CD8-positive, alpha-beta T cell (primary cell): ENCODE measurements at places on chromosomes 1 and 21.

DNA sequence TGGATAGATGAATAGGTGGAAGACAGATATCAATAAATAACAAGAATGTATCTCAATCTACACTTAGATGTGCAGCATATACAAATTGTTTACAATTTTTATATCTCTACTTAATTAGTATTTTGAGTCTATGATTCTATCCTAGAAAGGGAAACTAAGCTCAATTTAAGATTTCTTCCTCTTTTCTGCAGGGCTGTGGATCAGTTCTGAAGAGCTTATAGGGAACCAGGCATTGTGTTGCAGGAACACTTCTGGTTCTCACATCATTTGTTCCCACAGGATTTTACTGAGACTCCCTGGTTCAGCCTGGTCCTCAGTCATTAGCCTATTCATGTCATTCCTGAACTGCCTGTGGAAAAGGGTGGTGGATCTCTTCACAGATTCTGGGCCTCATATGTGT, 105.8 kb downstream of the TNFSF18 start:
- no peak for DNase-seq

GRCh38 chr1:203038217-203038741, 12.0 kb downstream of the PPFIA4 start:
- DNase-seq: no peak

GRCh38 chr1:212035835-212036605, 472 bp downstream of the DTL start:
- no peak for DNase-seq

GRCh38 chr1:221439008-221439746, 302.7 kb downstream of the DUSP10 start:
- DNase-seq: peak; percentile 61

GRCh38 chr1:155181371-155182051, 7.9 kb downstream of the TRIM46 start:
- DNase-seq: no peak

- no peak for DNase-seq
These were observed 819.3 kb downstream of the BRINP3 start for GRCh38 chr1:189658381-189658780.

DNA sequence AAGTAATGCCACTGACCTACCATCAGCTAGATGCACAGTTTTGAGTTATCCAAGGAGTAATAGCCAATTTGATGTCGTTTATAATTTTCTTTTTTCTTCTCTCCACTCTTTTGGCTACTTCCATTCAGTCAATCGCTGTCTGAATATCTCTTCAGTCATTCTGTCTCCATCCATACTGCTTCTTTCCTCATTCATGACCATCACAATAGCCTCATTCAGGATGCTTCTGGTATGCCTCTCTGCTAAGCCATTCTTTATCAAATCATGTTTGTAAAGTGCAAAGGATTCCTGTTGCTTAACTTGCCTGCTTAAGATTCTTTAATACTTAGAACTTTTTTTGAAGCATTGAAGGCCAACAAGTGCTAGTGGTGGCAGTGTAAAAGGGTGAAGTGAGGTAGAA, 20.2 kb downstream of the TYW3 start:
- DNase-seq: no peak

DNA sequence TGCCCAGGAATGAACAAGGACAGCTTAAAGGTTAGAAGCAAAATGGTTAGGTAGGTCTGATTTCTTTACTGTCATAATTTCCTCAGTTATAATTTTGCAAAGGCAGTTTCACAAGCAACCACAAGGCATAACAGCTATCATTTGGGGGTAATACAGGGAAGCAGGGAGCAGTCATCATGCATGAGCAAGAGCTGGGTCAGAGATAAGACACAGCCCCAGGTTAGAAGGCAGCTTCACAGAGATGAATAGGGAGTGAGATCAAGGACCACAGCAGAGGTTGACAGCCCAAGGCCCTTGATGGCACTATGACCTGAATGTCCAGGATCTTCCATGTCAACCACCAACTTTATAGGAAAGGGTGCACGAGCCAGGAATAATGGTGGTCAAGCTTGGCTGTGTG, 9.0 kb upstream of the CSRP1 start:
- DNase-seq: no peak

- no peak for DNase-seq
These were observed 14.5 kb upstream of the PRDM16 start for GRCh38 chr1:3054474-3054873.

DNA sequence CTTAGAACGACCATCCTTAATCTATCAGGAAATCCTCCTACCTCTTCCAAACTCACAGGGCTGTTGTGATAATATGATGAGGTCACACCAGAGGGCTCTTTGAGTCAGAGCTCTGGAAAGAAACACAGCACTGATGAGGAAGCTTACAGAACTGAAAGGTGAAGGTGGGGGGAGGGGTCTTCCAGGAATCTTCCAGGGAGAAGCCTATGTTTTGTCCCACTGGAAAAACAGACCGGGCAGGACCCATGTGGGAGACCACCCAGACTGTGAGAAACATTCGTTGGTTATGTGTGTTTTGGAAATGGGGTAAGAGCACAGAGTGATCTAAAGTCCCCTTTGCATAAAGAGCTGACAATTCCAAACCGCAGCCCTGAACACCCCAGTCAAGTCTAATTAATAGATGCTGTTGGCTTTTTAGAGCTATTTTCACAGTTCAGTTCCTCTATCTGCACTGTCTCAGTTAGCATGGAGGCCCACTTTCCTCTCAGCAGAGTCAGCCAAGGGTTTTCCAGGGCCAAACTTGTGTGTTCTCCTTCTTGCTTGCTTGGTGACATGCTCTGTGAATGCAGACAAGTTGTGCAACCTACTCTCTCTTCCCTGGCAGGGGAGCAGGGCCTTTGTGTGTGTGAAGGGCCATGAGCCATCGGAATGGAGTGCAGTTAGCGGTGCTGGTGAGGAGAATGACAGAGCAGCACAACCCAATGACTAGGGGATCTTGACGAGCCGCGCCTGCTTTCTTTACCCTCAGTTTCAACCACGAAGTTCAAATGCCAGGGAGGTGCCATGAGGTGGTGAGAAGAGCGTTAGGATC, 12.3 kb downstream of the PHLDA3 start:
- DNase-seq: no peak
